ENCODE measurements at places on chromosomes 12 and 14.

DNA sequence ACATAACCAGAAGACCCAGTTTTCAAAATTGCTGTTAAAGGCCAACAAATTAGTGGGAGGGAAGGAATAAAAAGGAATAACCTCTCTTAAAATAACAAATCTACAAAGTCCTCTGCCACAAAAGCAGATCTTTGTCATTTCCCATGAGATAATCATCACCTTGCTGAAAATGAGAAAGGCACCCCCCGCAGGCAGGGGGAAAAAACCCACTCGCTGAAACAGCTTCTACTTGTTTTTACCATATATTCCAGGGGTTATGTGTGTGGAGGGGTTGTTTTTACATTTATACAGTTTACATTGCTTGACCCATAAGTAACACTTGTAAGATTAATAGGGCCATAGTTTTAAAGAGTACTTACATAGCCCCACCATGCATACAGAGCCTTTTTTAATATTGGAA lies 131.0 kb downstream of the PRICKLE1 start:
- no peak for DNase-seq

GRCh38 chr12:42468341-42468821 lies 121.2 kb downstream of the PRICKLE1 start:
- DNase-seq, result no peak

- DNase-seq, result no peak
Observed at GRCh38 chr14:101535232-101535631, 26.1 kb upstream of the DIO3 start.

DNA sequence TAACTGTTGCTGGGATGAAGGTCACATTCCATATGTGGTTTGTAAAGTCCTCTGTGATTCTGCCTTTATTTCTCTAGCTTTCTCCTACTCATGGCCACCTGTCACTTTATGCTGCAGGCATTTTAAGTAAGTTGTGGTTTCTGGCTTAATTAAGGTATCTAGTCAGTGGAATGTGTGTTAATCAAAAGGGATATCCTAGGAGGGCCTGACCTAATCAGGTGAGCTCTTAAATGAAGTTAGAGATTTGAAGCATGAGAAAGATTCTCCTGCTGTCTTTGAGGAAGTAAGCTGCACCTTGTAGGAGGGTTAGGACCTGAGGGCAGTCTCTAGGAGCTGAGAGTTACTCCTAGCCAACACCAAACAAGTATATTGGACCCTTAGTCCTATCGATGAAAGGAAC lies 90.3 kb downstream of the ETNK1 start:
- no peak for DNase-seq

- no peak for DNase-seq
Observed at GRCh38 chr12:131759176-131759575, 48.3 kb downstream of the SFSWAP start.

GRCh38 chr12:24728826-24729225 lies 220.1 kb downstream of the BCAT1 start:
- DNase-seq, result no peak

- peak; percentile 48 for DNase-seq
Observed at GRCh38 chr12:120639771-120640721, at the start of gene CABP1. Gene CABP1 (plus strand): TSS chr12:120640626. CDS start chr12:120640686, 60 bp downstream.

DNA sequence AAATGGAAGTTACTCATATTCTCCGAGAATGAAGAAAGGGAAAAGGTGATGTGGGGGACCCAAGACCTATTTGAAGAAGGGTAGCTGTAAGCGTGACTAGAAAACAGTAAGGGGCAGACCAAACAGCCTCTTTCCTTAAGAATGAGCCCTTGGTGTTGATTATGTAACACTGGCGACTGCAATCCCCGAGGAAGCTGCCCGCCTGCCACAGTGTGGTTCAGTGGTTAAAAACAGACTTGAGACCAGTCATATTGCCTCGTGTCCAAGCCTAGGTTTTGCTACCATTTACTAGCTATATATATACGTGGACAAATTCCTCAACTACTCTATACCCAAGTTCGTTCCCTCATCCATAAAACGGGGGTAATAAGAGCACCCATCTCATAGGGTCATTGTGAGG lies 49.1 kb downstream of the SSPN start:
- DNase-seq, result no peak

DNA sequence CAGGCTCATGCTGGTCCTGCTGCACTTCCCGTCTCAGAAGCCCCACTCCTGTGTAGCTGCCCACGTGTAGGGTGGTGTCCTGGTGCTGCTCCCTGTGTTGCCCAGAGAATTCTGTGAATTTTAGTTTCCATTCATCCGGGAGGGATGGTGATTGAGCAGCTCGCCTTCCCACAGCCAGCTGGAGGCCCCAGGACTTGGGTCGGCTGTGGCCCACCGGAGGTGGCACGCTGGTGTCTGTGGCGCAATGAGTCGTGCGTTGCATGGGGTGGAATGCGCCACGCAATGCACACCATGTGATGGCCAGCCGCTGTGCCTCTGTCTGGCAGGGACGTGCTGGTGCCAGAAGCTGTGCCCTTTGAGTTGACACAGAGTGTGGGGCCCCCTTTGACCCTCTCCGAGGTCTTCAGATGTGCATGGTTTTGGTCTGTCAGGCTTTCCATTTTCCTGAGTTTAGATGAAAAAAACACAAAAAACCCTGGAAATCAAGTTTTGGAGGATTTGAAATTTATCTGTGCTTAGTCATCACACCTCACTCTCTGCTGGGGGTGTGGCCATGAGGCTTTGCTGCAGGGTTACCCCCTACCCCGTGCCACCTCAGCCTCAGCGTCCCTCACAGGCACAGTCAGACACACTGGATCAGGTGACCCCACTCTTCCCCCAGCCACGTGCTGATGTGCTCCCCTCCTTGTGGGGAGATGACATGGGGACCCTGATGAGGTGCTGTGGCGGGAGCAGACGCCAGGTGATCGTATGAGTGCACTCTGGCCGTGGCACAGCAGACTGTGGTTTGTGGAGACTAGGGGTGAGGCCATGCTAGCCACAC lies 64.6 kb downstream of the EP400 start:
- no peak for DNase-seq

- DNase-seq, result no peak
Observed at GRCh38 chr14:23153851-23154796, 29.3 kb downstream of the SLC7A8 start.

DNA sequence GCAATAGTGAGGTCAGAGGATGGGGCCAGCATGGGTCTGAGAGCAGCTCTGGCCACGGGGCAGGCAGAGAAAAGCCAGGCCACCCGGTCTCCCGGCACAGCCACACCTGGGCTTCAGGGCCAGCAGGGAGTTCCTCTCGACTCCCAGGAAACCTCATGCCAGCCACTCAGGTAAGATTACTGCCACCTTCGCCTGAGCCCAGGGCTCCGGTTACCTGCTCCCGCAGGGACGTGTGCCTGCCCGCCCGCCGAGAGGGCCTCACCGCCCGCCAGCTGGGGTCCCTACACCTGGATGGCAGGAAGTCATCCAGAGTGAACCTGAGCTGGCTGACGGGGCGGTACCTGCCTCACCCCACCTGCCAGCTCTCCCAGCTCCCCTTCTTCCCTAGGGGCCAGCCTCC lies 7.3 kb downstream of the JAG2 start:
- peak; percentile 97 for DNase-seq

DNA sequence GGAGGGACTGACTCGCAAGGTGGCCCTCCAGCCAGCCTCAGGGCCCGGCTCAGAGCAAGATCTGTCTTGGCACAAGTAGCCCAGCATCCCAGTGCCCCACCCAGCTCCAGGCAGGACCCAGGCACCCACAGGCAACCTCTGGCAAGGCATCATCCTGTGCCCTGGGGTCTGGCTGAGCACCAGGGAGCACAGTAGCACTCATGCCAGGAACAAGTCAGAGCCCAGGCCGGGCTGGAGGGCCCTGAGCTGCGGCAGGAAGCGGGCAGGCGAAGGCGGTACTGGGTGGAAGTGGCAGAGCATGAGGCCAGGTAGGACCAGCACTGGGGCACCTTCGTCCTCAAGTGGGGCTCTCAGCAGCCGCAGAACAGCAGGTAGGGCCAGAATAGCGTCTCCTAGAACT lies 5.2 kb upstream of the DIO3 start:
- no peak for DNase-seq

GRCh38 chr14:64800000-64800399 lies 79.7 kb downstream of the SPTB start:
- DNase-seq, result peak; percentile 28

- peak; percentile 15 for DNase-seq
Observed at GRCh38 chr12:21989819-21990412, 48.7 kb upstream of the ABCC9 start.

DNA sequence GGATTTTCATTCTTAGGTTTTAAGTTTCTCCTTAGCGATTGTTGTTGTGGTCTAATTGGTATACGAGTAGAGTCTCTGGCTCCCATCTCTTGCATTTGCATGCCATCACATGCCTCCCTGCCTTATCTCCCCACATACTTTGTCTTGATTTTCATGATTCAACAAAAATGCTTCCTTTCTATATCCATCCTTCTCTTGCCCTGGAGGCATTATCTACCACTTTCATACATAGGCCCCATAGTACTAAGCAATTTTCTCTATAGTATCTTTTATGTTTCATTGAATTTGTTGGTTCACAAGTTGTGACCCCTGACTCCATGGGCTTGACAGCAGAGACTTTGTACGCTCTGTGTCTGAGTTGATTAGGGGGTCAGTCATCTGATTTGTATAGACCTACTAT lies 226.1 kb downstream of the ACSS3 start:
- DNase-seq, result no peak
